ENCODE measurements at places on chromosomes 4 and X. TPM values are rescaled to one million over a fixed set of nuclear protein-coding genes. Genes with fewer than 3 reads are reported as not detected.

DNA sequence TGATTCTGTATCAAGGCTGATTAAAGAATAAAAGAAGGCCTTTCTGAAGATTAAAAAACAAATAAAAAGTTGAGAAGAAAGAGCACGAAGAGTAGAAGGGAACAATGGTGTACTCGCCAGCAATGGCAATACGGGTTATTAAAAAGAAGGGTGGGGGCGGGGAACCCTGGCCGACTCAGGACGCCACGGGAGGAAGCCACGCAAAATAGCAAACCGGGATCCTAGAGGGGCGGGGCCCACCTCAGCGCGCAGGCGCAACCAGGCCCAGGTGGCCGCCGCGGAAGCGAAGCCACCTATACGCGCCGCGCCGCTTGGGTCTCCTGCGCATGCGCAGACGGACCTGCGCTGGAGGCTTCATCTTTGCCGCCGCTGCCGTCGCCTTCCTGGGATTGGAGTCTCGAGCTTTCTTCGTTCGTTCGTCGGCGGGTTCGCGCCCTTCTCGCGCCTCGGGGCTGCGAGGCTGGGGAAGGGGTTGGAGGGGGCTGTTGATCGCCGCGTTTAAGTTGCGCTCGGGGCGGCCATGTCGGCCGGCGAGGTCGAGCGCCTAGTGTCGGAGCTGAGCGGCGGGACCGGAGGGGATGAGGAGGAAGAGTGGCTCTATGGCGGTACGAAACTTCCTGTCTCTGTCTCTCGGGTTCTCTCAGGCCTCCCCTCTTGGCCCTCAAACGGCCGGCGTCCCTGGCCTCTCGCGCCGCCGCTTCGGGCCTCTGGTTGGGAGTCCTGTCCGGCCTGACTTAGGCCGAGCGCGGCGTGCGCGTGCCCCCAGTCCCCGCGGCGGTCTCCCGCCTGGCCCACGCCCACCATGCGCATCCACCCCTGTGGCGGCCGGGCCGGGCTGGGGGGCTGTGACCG lies at the start of gene FIP1L1:
Gene FIP1L1, plus strand, starts transcription at position 323 of the 852 bp plus-strand sequence. Its CDS starts 198 bp downstream, at position 521.
- DNase-seq, result peak; percentile 92

GRCh38 chrX:130110379-130111219 lies at the start of gene ELF4:
Gene ELF4, minus strand, starts transcription at chrX:130110497. Its CDS starts 29,167 bp downstream, at chrX:130081330.
- DNase-seq, result no peak

- peak; percentile 17 for DNase-seq
These were observed 158.7 kb downstream of the DCHS2 start for GRCh38 chr4:154332681-154333421.

DNA sequence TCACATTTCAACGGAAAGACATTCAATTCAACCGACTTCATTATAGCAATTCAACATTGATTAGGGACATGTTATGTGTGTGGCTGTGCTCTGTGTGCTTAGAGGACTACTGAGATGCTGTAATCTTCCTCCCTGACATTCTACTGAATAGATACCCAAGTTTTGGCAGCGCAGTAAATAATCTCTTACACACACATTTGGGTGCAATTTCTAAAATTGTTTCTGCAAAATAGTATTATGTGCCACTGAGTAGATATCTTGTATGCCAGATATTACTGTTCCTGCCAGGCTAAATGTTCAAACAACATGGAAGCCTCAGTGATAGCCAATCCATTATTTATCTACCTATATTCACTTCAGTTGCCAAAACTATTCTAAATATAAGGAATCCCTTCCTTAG lies 41.3 kb downstream of the RTL9 start:
- no peak for DNase-seq

DNA sequence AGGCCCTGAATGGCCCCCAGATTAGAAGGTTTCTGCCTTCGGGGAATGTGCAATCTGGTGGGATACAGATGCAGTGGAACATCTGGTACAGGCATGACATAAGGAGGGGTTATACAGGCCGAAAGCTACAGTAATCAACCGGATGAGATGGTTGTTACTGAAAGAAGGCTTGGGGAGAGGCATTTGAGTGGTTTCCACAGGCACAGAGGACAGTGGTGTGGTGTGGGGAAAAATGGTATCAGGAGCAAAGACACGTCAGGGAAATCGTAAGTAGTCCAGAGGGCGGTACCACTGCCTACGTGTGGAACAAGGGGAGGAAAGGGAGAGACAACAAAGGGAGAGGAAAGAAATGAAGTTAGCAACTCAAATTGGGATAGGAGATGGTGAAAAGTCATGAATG lies 3.0 kb downstream of the PDLIM3 start:
- DNase-seq, result no peak

GRCh38 chr4:104490096-104490769 lies 4.5 kb downstream of the CXXC4 start:
- no peak for DNase-seq

GRCh38 chrX:63818156-63818555 lies 33.1 kb upstream of the ARHGEF9 start:
- no peak for DNase-seq

- DNase-seq, result no peak
These were observed 118.4 kb downstream of the ASB9 start for GRCh38 chrX:15151267-15152186.

DNA sequence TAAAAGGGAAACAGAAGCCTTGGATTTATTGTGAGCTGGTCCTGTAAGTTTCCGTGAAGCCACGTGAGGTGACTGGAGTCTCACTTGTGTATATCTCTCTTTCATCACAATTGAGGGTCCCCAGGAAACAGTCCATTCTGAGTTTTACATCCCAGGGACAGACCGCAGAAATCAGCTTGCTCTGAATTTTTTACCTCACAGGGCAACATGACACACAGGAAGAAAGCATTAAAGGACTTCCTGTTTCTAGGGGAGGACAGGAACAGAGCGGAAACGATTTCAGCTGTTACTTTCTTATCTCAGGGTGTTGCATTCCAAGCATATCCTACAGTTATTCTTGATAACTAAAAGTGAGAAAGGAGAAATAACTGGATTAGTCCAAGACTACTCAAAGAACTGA lies 553.5 kb downstream of the TRAM1L1 start:
- no peak for DNase-seq

DNA sequence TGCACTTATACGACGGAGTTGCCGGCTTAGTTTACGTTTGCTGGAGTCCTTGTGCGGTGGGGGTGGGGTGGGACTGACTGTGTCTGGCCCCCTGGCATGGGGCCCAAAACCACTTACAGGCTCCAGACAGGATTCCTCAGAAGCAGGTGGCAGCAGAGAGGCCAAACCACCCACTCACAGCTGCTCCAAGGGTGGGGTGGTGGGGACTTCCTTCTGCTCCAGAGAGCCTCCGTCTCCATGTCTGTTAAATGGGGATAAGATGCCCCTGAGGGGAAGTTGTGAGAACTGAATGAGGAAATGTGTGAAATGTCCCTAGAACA lies 36.7 kb downstream of the PSAPL1 start:
- DNase-seq, result no peak

GRCh38 chrX:148609515-148610327 lies 109.3 kb downstream of the AFF2 start:
- peak; percentile 3 for DNase-seq

GRCh38 chrX:71533516-71533850 lies 579 bp downstream of the OGT start:
- no peak for DNase-seq

DNA sequence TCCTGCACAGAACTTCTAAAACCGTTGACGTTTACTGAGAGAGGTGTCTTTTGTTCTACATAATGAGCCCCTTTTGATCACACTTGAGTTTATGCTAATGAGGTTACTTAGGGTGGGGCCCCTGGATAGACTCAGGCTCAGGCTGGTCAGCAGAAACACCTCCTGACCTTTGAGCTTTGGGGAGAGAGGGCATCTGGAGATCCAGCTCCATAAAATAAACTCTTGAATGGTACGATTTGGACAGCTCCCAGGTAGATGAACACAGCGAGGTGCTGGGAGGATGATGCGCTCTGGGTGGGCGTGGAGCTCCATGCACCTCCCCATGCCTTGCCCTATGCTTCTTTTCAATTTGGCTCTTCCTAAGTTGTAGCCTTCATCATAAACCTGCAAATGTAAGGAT lies 52.0 kb downstream of the ENOPH1 start:
- no peak for DNase-seq

GRCh38 chr4:76377911-76378310 lies 43.0 kb downstream of the CCDC158 start:
- DNase-seq, result peak; percentile 33

The SLC49A3 gene
- 3.7 TPM for polyA plus RNA-seq

The PAGE1 gene
- not detected for polyA plus RNA-seq

The FGFRL1 gene
- 33.1 TPM for polyA plus RNA-seq

The CT47B1 gene
- polyA plus RNA-seq, result not detected

Measured in left kidney (tissue), 8 donors.